ENCODE measurements at places on chromosomes 6 and 20. TPM values are rescaled to one million over a fixed set of nuclear protein-coding genes. Genes with fewer than 3 reads are reported as not detected.

Gene ZSCAN31
- total RNA-seq = 12.4 TPM

Gene BACH2
- 9.1 TPM for total RNA-seq

- no peak for DNase-seq
Observed at GRCh38 chr6:113361014-113361645, 496.0 kb upstream of the MARCKS start.

DNA sequence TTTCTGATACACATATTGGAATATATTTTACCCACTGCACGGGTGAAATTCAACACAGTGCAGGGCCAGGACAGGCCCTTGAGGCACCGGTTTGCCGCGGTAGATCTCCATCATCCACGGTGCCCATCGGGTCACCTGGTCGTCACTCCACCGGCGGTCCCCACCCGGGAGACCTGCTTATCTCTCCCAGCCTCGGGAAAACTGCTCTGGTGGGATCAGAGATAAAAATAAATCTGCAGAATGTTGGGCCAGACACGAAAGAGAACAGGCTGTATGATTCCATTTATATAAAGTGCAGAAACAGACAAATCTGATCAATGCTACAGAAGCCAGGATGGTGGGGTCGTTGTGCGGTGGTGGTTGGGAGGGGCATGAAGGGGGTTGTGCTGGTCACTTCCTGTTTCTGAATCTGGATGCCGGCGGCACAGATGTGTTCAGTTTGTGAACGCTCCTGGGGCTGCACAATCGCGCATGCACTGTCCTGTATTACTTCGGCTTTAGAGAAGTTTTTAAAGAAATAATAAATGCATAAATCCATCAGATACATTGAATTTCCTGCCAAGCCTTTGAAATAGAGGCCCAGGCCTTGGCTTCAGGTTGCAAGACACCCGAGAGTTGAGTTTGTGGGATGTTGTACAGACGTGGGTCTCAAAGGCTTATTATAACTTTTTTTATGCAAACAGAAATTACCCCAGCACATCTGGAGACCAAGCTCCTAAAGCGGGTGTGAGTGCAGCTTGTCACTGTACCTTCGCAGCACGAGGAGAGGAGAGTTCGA is 54.3 kb downstream of the ANKRD60 start:
- no peak for DNase-seq

- DNase-seq = no peak
Observed at GRCh38 chr6:118621799-118622470, 29.5 kb downstream of the CEP85L start.

All from omental fat pad (tissue), 4 donors.